ENCODE measurements at places on chromosomes 7 and 10. TPM values are rescaled to one million over a fixed set of nuclear protein-coding genes. Genes with fewer than 3 reads are reported as not detected.

CCL24 gene
- polyA plus RNA-seq: 0.29 TPM

VWDE gene
- 4.5 TPM for polyA plus RNA-seq

KNDC1 gene
- 2.5 TPM for polyA plus RNA-seq

DNA sequence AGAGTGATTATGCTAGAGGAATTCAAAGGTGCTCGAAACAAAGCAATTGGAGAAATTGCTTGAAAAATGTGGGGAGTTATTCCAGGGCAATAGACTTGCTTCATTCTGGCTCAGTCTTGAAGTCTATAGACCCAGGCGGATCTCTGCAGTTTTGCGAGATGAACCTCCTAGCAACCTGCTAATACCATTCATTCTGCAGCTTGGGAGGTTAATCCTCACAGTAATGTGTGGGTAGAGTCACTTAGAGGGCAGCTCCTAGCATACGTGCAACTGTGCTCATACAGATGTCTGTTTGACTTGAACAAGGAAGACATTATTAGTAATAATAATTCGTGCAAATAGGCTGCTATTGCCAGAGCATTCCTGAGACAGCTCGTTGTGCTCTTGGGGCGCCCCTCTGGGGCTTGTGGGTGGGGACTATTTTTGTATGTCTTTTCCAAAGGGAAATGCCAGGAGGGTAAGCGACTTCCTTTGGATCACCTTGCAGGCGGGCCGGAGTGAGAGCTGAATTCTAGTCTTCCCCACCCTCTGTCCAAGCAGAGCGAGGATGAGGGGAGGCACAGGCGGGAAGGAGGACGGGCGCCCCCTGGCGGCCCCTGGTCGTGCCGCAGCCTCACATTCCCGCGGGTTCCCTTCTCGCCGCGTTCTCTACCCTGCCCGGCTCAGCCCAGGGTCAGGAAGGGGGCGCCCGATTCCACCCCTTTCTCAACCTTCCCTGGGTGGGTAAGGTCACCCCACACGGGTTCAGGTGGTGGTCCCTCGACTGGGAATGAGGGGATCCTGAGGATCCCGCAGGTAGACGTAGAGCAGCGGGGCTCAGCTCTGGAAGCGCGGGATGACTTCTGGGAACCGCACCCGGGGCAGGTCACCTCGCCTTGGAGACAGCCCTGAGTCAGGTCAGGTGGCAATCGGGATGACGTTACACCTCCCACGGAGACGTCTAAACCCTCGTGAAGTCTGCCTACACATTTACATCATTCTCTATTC is 241.5 kb downstream of the PHTF2 start:
- DNase-seq: no peak

GRCh38 chr10:49331431-49331830 is 32.5 kb downstream of the C10orf71 start:
- DNase-seq: no peak

GRCh38 chr7:94778711-94779459 is 123.0 kb upstream of the SGCE start:
- DNase-seq: no peak

DNA sequence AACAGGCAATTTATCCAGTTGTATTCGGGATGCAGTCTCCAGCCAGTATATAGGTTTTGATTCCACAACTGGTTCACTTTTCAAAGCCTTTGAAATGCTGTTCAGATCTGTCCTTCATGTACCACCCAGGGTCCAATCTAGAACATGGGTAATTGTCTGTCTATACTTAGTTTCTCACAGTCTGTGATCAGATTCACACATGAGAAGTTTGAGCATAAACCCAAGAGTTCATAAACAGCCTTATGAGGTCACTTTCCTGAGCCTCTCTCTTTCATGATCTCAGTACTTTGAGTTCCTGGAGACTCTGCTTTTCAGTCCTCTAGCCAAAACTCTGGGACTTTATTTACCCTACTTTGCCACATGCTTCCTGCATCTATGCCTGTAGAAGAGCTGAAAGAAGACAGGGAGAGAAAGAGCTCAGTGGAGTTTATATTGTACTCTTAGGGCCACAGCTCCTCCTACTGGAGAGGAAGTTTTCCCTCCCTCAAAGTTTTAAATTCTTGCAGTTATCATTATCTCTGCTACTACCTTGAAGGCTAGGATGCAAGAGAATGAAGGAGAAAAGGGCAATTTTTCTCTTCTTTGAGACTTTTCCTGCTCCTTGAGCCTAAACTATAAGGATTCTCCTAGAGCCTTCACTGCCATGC is 172.0 kb downstream of the ZEB1 start:
- no peak for DNase-seq

DNA sequence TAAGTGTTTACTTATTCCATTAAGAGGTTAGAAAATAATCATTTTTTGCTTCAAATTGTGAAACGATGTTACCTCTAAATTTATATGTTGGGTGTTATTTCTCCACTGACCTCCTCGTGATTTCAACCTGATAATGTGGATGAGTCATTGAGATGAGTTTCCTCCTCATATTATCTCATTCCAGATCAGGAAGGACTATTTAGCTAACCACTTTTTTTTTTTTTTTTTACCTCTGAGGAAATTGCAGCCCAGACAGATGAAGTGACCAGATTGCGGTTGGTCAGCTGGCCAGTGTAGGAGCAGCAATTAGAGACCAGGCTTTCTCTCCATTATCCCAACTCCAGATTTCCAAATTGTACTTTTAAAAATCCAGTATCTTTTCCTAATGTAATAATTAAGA is 248.7 kb downstream of the FZD1 start:
- no peak for DNase-seq

DNA sequence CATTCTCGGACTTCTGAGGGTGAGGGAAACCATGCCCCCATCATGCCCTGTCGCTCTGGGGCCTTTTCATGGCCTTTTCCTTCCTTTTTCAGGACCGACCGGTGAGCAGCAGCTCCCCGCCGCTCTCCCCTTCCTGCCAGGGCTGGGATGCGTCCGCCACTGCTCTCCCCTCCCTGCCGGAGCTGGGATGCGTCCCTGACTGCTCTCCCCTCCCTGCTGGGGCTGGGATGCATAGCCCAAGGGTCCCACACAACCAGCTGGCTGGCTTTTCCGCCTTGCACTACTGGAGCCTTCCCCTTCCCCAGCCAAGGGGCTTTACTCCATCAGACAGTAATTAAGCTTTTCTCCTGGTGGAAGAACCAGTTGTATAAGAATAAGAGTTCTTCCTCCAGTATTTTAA is 129.7 kb upstream of the COBL start:
- DNase-seq: no peak

DNA sequence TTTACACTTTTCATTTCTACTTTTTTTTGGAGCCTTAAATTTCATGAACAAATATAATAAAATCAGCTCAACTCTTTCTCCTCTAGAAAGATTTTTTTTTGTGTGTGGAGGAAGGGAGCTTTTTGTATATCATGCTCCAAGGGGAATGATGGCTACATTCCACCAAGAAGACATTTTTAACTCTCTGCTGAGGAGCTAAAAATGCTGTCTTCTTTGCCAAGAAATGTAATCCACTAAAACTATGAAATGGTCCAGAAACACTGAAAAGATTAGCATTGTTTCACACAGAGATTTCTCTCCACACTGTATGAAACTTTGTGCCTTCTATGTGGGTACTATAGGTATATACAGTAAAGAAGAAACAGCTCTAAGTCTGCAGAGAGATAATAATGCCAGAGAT is 74.1 kb upstream of the ANK3 start:
- no peak for DNase-seq

DNA sequence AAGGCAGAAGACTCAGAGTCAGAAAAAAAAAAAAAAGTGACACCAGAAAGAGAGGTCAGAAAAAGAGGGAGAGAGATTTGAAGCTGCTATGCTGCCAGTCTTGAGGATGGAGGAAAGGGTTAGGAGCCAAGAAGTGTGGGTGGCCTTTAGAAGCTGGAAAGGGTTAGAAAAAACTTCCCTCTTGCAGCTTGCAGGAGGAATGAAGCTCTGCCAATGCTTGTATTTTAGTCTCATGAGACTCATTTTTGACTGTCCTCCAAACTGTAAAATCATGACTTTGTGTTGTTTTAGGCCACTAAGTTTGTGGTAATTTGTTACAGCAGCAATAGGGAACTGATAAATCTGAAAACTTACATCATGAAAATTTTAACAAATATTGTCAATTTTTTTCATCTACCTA is 127.7 kb upstream of the NOBOX start:
- no peak for DNase-seq

DNA sequence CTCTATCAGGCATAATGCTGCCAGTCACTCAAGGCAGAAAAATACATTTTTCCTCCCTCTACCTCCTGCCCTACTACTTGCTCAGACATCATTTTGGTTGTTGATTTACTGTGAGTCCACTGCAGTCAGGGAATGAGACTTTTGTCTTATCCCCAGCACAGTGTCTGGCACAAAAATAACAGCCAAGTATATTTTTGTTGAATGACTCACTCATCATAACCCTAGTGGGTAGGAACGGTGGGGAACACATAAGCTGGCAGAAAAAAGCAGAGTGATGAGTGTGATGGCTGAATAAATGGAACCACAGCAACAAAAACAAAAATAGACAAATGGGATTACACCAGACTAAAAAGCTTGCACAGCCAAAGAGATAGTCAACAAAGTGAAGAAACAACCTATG is 65.8 kb upstream of the LAMB4 start:
- no peak for DNase-seq

DNA sequence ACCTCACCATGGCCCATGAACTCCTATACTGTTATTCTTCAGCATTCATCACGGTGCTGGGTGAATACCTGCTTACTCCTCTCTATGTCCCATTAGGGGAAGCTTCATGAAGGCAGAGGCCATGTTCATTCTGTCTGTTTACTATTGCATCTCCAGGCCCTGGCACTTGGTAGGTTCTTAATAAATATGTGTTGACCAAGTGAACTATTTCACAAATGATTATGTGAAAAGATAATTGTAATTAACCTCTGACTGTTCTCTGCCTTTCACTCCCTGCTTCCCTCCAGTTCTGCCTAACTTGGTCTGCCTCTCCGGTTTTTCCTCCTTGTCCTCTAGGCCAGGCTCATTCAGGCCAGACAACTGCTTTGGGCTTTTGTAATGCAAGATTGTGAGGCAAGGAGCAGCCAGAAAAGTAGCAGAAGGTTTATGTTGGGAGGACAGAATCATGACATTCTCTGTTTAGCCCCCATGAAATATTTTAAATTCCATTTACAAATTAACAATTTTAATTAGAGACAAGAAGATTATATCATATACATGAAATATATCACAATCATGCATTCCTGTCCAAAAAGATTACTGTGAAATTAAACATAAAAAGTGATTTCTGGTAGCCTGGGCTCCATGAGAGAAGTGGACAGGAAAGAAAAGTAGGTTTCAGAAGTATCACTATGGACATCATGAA is 42.1 kb upstream of the PLXNA4 start:
- no peak for DNase-seq

DNA sequence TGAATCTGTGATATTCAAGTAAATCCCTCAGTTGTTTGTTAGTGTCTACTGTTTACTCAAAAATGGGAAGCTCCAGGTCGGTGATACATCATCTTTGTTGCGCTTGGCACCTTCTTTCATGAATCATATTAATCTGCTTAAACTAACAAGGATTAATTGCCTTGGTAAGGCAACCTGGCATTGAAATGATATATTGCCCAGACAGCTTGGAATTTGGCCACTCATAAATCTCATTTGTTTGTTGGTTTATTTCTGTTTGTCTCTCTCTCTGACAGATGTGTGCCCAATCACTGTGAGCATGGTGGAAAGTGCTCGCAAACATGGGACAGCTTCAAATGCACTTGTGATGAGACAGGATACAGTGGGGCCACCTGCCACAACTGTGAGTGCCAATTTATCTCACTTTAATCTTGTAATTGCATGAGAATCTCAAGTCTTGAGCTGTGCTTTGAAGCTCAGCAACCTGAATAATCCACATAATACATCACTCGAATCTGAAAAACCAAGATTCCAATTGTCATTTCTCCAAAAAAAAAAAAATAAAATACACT is 1104.8 kb upstream of the C7orf33 start:
- no peak for DNase-seq

- DNase-seq: no peak
Observed at GRCh38 chr10:96279191-96279641, 7.8 kb upstream of the BLNK start.

- DNase-seq: no peak
Observed at GRCh38 chr7:67493366-67493765, 496.7 kb downstream of the TYW1 start.
